Stimulated activated naive CD8-positive, alpha-beta T cell treated with anti-CD3 and anti-CD28 coated beads, Interleukin-15, amount 100 ng/mL, for 72 hours (primary cell): ENCODE measurements at places on chromosomes 7 and 10.

GRCh38 chr7:158309868-158310763 is 277.5 kb downstream of the PTPRN2 start:
- no peak for DNase-seq

DNA sequence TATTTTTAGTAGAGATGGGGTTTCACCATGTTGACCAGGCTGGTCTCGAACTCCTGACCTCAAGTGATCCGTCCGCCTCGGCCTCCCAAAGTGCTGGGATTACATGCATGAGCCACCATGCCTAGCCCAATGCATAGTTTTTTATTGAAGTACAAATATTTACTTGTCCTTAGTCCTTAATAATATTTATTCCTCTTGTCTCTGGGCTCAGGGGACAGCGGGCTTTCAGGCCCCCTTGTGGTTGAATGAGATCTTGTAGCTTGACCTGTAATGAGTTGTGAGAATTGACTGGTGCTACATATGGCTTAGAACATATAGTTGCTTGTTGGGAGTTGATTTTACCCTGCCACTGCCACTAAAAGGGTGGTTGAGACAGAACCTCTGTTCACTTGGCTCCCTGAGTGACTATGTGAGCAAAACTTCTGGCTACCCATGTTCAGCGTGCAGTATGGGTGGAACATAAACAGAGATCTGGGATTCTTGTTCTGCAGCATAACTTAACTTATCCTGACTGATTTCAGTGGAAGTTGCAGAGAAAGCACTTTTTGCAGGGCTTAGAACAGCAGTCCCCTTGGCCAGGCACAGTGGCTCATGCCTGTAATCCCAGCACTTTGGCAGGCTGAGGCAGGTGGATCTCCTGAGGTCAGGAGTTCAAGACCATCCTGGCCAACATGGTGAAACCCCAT is 14.9 kb downstream of the CCL26 start:
- no peak for DNase-seq

DNA sequence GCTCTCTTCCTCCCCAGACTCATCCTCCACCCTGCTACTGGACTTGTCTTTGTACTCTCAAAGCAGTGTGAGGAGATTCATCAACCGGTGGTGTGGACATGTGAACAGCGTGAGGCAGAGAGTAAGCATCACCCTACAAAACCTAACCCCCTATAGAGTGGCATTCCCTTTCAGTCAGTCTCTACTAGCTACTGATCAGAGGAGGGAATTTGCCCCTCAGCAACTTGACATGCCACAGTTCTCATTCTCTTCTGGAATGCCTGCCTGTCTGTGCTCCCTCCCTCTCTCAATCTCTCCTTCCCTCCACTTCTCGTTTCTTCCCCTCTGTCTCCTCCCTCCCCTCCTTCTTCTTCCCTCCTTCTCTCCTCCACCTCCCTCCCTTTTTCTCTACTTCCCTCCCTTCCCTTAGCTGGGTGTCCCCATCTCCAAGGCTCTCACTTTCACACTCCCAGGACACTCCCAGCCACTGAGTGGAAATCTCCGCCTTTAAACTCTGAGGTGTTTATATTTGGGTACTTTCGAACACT is 24.6 kb downstream of the H2AZ2 start:
- no peak for DNase-seq

DNA sequence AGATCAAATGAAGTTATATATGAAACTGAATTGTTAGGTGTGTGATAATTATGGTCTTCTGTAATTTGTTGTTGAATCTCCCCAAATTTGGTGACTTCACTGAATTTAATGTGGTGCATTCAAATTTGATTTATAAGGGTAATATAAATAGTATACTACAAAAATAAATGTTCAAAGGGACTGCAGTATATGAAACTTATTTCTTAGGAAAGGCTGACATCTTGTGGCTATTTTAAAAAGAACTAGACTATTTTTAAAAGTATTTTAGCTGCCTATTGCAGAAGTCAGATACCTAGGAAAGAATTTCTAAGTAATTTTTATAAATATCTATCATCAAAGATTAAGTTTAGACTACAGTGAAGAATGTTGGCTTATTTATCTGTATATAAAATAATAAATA is 36.6 kb downstream of the ATRNL1 start:
- no peak for DNase-seq

- DNase-seq = no peak
Measured at GRCh38 chr7:27782849-27783248, 42.9 kb downstream of the TAX1BP1 start.

GRCh38 chr7:77548206-77548605 is 11.1 kb downstream of the PTPN12 start:
- DNase-seq = no peak
